ENCODE measurements at places on chromosomes 12 and 14. TPM values are rescaled to one million over a fixed set of nuclear protein-coding genes. Genes with fewer than 3 reads are reported as not detected.

PLCZ1 gene
- not detected for total RNA-seq

- no peak overlapping the region for H3K27ac ChIP-seq
- no peak overlapping the region for H3K4me3 ChIP-seq
- no peak for DNase-seq
- H3K4me1 ChIP-seq = peaks cover 23% of the 10 kb centered on the region
These were observed 23.5 kb upstream of the GPR68 start for GRCh38 chr14:91267965-91268437.

DNA sequence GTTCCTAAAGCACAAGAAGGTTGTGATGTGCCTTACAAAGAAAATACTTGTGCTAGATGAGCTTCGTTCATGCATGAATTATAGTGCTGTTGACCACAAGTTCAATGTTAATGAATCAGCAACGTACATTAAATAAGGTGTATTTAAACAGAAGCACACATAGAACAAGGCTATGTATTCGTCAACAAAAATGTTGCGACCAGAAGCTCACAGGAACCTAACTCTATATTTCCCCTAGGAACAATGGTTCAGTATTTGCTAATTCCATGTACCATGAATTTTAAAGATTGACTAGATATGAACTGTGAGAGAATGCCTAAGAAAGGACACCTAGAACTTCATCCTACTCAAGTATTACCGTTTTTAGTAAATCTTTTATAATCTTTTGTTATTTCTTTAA lies 149.6 kb downstream of the ITPR2 start:
- no peak for DNase-seq
- H3K27me3 ChIP-seq = no peaks in the 10 kb centered on the region
- no peak overlapping the region for H3K4me3 ChIP-seq
- H3K36me3 ChIP-seq = peaks cover 5% of the 10 kb centered on the region
- no peaks in the 10 kb centered on the region for H3K4me1 ChIP-seq

DNA sequence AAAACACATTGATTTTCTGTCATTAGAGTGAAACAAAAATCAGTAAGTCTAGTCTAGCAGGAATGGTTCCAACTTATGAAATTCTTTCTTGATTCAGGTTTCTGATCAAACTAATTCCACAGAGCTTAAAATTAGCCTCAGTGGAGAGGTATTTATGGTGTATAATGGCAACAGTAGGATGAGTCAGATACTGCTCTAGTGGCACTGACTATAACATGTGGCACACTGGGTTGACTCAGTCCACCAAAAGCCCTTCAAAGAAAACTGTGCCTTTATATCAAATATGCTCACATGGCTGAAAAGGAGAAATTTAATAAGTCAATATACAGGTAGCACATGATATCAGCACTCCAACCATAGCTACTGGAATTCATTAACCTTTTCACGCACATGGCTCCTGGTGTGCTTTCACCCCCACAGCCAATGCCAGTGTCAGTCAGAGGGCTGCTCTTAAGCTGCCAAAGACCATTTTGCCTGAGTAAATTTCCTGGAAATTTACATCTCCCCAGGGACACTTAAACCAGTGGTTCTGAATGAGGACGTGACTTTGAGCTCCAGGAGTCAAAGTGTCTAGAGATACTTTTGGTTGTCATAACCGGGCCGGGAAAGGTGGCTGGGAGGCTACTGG lies 21.7 kb upstream of the CATSPERB start:
- H3K4me1 ChIP-seq = peaks cover 33% of the 10 kb centered on the region
- no peak overlapping the region for H3K27ac ChIP-seq
- DNase-seq = no peak

- no peaks in the 10 kb centered on the region for H3K36me3 ChIP-seq
- H3K27me3 ChIP-seq = peaks cover 26% of the 10 kb centered on the region
- H3K27ac ChIP-seq = peak overlapping the region; percentile 47
- no peaks in the 10 kb centered on the region for H3K4me1 ChIP-seq
These were observed 593.0 kb downstream of the VRK1 start for GRCh38 chr14:97390096-97390724.

Measured in esophagus squamous epithelium (tissue), 5 donors.